Testis (tissue), 5 donors: ENCODE measurements at places on chromosomes 1 and 21.

GRCh38 chr1:76122271-76122670, 47.7 kb downstream of the ST6GALNAC3 start:
- DNase-seq, result no peak

DNA sequence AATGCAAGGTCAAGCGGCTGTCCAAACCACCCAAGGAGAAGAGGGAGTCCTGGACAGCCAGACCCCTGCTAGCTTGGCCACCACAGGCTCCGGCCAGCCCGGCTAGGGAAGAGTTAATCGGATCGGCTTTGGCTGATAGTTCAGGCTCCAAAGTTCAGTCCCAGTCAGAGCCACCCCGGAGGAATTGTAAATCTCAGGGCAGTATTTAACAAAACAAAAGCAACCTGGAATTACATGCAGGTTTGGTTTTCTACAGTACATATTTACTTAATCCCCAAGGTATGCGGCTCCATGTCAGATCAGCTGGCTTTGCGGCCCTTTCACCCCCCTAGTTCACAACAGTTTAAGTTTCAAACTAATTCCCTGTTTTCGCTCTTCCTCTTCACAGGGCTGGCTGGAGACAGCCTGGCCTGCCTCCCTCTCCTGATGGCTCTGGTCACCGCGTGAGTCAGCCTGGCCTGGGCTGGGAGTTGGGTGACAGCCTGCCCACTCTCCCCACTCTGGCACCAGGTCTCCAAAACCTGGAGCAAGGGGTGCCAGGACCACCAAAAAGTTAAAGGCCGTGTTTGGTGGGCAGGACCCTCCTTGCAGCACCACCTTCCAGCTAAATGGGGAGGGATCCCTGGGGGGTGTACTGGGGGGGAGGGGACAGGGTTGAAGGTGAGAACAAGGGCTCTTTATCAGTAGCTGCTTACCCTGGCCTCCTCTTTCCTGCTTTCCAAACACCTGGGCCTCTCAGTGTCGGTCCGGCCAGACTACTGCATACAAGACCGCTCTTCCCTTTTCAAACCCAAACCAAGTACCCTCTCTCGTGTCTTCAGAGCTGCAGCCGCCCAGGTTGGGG, 1.9 kb downstream of the DHRS3 start:
- DNase-seq, result peak; percentile 47

DNA sequence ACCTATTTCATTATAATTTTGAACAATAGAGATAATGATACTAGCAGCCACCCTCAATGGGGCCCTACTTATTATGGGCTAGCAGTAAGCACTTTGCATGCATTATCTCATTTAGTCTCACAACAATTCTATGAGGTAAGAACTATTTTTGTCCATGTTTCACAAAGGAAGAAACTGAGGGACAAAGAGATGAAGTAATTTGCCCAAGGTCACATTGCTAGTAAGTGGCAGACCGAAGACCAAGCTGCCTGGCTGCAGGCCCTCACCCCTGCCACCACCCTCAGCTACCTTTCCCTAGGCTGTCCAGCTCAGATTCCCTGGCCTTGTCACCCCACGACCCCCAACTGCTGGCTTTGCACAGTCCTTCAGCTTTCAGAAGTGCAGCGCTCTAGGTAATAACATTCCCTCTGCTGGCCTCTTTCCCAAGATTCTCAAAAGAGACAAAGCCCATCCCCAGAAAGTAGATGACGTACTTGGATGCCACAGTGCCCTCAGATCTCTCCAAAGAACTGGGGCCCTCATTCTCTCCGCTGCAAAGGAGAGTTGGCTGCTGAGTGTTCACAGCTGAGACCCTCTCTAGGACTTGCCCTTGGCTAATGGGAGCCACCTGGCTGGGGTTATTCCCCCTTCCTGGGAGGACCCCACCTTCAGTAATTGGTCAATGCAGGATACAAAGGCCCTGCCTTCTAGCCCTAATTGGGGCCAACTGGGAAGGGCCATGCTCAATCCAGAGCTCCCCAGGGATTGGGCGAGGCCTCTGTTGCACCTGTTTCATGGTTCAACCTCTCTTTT, 39.5 kb downstream of the IRF2BP2 start:
- DNase-seq, result no peak

DNA sequence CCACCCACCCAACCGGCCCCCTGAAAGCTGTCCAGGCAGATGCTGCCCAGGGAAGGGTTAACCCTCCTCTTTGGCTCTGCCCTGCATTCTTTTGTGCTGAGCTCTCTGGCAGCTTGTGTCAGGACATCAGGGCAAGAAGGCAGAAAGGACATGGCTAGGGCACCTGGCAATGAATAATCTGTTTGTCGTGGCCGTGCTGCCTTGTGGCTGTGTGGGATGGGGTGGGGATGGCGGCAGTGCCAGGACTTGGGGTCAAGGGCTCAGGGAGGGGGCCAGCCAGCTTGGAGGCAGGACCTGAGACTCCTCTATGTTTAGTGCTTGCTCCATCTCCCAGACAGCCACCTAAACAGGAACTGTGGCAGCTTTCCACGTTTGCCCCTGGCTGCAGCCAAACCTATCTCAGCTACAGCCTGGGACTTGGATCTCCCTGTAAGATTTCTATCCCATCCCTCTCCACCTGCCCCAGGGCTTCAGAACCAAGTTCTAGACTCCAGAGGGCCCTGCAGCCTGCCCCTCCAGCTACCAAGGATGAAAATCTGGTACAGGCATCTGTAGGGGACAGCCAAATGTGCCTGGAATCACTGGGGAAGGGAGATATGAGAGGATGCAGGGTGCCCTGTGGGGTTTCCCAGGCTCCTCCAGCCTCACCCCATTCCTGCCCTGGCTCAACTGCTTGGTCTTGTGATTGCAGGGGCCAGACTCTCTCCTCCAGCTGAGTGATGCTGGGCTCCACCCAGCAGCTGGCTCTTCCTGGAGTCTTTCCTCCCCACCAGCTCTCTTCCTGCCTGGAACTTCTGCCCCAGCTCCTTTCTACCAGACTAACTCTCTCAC, 9.6 kb upstream of the GPR37L1 start:
- DNase-seq, result no peak

DNA sequence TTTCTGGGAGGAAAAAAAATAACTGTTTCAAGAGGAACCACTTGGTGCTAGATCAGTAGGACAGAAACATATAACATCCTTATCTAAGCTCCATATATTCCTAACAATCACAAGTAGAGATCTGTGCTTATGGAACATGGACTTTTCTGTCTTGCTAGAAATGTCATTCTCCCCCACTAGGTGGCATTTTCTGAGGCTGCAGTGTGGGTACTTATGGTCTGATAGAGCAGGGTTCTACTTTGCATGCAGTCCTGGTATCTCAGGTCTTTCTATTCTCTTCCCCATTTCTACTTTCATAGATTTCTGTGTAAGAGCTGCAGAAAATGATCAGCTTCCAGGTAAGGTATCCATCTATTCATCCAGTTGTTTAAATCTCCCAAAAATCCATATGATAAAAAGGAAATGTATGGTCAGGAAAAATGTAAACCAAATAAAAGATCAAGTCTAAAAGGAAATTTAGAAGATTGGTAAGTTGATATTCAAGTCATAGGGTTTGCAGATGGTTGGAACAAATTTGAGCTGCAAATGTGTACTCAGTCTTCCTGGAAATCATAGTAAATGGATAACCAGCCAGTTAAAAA, 1.5 kb downstream of the ZNF684 start:
- DNase-seq, result peak; percentile 26
